ENCODE measurements at places on chromosomes 11 and 22.

- no peak for DNase-seq
These were observed 3.8 kb downstream of the MOB2 start for GRCh38 chr11:1482581-1483444.

GRCh38 chr11:77351281-77351886 is 49.9 kb upstream of the GDPD4 start:
- no peak for DNase-seq

DNA sequence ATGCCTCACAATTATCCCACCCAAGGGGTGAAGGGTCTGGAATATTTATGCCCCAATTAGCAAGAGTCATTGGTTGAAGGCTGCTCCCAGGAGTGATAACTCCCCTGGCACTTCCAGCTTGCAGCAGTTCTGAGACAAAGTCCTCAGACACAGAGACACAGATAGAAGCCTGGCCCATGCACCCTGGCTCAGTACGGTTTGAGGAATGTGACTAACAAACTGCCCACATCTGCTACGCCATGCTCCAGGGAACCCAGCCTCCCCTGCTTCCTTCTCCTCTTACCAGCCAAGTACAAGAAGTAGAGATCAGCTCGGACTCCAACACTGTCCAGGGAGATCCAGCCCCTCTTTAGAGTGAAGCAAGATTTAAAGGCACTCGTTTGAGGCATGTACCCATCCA is 48.5 kb upstream of the BMAL1 start:
- no peak for DNase-seq

DNA sequence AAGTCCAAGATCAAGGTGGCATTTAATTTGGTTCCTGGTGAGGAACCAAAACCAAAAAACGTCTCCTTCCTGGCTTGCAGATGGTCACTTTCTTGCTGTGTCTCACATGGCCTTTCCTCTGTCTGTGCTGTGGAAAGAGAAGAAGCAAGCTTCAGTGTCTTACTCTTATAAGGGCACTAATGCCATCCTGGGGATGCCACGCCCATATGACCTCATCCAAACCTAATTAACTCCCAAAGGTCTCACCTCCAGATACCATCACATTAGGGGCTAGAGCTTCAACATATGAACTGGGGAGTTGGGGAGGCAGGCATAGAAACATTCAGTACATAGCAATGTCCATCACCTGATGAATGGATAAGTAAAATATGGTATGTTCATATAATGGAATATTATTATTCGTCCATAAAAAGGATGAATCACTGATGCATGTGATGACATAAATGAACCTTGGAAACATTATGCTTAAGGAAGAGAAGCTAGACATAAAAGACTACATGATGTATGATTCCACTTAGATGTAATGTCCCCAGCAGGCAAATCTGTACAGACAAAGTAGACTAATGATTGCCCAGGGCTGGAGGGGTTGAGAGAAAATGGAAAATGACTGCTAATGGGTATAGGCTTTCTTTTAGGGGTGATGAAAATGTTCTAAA is 78.6 kb upstream of the B3GNT6 start:
- DNase-seq, result no peak

GRCh38 chr11:61007956-61008896 is 36.7 kb downstream of the CD6 start:
- no peak for DNase-seq

DNA sequence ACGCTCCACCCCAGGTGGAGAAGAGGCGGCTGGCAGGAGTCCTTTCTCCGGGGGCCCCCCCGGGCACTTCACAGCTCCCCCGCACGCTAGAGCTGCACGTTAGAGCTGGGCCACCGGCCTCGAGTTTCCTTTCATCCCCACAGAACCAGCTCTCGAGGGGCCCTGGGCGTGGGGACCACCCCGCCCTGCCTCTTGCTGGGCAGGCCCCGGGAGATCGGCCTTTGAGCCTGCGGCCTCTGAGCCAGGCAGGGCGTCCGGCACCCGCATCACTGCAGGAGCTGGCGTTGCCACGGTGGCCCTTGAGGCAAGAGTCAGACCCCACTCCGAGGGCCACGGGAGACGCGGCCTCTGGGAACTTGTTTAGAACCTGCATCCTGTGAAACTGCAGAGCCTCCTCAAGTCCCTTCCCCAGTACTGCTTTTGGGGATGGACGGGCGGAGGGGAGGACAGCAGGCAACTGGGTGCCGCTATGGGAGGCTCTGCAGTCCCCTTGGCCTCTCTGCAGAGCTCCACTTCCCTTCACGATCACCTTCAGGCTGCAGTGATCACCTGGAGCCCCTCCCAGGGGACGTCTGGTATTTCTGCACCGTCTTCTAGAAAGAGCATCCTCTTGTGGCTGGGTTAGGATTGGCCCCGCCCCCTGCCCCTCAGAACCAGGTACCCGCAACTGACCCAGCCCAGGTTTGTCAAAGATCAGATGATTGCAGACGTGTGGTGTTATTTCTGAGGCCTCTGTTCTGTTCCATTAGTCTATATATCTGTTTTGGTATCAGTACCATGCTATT is 13.9 kb upstream of the GAL start:
- no peak for DNase-seq

DNA sequence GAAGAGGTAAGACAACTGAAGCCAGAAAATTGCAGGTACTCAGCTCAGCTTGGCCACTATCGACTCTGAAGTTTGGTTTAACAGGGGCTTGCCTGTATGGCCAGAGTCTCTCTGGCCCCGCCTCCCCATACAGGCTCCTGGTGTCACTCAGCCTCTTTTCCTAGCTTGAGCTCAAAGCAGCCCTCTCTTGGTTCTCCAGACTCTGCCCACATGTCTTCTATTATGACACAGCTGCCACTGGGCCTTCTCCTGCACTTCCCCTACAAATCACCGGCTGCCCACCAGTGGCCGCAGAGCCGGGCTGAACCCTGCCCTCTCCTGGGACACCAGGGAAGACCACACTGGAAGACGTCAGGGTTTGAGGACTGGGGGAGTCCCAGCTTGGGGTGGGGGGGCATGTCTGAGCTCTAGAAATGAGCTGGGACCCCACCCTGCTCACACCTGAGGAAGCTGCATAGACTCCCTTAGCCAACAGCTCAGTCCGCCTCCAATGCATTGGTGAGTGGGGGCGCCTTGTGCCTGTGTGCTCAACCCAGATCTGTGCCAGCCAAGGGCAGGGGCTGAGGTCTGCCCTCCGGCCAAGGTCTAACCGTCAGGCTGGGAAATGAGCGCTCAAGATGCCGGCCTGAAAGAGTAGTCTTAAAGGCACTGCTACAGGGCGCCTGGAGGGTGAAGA is 94.4 kb upstream of the LMO1 start:
- DNase-seq, result no peak

DNA sequence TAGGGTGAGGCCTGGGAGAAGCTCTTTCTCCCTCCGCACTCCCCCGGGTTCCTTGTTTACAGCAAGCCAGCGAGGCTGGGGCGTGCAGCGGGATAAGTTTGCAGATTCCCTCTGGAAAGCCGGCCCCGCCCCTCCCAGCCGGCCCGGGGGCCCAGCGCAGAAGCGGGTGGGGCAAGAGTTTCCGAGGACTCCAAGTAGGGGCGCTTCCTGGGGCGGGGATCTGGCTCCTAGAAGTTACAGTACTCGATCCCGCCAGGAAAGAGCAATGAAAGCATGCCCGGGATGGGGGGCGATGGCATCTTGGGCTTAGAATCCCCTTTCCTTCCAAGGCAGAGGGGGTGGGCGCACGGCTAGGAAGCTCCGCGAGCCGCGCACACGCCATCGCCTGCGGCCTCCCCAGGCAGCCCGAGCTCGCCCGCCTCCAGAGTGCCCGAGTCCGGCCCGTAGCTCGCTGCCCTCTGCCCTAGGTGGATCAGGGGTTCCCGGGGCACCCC is 385 bp downstream of the TST start:
- DNase-seq, result no peak

GRCh38 chr22:48537343-48537680 is 1290.4 kb downstream of the BRD1 start:
- no peak for DNase-seq

- no peak for DNase-seq
These were observed 543.3 kb upstream of the CHORDC1 start for GRCh38 chr11:90766121-90766520.

DNA sequence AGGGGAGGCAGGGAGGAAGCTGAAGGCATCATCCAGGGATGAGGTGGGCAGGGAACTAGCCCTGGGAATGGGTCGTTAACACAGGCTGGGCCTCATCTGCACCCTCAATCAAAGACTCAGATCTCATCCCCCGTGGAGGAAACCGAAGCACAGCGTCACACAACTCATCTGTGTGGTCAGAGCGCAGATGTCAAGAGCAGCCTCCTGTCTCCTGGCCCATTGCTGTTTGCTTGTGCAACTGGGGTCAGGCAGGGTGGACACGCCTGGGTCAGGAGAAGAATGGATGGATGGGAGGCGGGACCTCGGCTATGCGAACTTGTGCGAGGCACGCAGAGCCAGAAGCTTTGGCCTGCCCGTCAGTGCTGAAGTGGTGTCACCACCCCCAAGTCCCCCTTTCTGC is 218.1 kb downstream of the CEP164 start:
- DNase-seq, result no peak

- DNase-seq, result no peak
These were observed 18.6 kb upstream of the OR56A3 start for GRCh38 chr11:5923427-5923776.

GRCh38 chr11:131288521-131289091 is 81.8 kb upstream of the NTM start:
- DNase-seq, result no peak

DNA sequence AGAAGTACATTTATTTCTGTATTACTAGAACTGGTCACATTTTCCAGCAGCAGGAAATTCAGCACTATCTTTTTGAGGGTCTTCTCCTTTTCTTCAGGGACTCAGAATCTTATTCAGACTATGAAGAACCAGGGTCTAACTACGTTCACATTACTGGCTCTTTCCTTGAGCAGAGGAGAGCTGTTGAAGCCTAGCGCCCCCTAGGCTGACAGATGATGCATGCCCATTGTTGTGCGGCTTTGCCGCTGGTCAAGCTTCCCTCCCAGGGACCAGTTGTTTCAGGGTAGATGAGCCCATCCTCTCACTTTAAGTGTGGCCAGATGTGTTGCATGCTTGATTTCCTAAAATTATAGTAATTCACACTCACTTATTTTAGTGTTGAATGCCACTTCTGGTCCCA is 168.2 kb upstream of the PDGFD start:
- DNase-seq, result no peak

DNA sequence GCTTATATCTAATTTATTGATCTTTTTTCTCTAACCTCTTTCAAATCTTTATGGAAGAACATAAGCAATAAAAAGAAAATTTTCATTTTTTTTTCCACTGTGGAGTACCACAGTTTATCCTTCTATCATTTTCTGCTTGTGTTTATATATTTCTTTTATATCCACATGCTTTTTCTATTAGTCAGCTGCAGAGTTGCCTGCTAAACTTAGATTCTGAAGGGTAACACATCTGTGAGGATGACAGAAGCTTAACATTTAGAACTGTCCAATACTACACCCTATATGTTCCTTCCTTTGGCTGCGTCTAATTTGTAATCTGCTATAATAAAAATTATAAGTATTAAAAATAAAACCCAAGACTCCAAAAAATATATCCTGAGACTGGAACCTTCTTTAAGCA is 20.8 kb downstream of the CCDC90B start:
- no peak for DNase-seq

All from NCI-H2081 treated with DMSO at 0.1 percent for 48 hours (cell line).